ENCODE measurements at places on chromosomes 2 and 18.

DNA sequence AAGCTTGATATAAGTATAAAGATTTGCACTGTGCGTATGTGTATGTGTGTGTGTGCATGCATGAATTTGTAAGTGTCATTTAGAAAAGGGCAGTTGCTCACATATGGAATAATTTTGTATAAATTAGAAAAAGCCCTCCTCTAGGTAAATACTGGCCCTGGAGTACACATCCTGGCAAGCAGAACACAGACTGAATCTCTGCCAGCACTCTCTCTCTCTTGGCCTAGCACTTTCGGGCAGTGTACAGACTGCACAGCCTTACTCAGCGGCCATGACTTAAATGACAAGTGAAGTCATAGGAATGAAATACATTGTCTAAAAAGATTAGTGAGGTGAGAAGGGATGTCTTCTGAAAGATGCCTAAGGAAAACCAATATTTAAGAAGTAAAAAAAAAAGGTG is 214.1 kb downstream of the RDH14 start:
- no peak for DNase-seq

DNA sequence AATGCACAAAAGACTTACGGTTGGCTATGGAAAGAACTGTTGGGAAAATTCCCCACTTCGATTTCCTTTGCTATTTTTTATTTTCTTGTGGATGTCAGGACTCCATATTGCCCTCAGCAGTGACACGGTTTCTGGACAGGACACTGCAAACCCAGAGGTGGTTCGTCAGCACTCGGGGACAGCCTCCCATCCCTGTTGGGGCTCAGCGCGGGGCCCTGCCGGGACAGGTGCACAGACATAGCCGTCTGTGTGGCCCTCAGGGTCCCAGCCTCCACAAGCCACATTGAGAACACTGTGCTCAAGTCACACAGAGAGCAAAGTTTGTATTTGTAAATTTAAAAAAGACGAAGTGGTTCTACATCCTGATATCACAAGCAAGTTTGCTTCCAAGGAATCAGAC is 38.7 kb downstream of the MYT1L start:
- no peak for DNase-seq

DNA sequence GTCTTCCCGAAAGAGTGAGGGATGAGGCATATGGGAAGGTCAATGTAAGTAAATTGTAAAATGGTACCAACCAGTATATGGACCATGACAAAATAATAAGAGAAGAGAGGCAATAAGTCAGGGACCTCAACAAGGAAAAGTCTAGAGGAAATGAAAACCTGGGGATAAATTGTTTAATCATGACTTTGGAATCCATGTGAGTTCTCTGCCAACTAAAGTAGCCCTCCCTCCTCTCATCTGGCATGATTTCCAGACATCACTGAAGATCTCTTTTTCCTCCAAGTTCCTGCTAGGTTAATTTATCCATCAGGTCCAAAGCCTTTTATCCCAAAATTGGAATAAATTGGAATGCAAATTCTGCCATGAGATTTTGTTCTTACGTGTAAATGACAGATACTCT is 417.9 kb downstream of the NRXN1 start:
- DNase-seq: no peak

DNA sequence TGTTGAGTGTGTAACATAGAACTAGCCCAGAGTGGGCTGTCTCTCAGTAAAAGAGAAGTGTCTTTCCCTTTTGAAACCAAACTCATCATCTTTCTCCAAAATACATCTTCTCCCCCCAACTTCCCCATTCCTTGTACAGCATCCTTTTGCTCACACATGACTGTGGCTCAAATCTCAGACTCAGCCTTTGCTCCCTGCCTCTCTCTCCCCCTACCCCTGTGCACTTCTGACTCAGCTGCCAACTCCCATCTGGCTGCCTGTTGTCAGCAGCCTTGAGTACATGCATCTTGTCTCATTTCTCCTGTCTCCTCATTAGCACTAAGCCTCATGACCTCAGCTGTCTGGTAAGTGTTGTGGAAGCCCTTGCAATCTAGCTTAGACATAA is 18.1 kb upstream of the MGAT4A start:
- no peak for DNase-seq

DNA sequence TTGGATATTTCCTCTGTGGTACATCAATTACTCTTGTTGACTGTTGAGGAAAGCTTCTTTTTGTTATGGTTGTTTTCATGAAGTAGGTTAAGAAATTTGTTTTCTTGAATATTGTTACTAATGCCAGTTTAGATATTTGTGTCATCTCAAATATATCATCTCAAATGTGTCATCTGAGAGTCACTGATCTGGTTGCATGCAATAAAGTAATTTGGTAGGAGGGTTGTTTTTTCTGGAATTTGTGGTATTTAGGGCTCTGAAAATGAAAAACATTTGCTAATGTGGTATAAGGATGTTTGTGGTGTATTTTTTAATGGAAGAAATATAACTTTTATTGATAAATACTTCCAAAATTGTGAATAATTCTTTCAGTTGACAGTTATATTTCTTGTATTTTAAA is 117.7 kb downstream of the GREB1L start:
- no peak for DNase-seq

DNA sequence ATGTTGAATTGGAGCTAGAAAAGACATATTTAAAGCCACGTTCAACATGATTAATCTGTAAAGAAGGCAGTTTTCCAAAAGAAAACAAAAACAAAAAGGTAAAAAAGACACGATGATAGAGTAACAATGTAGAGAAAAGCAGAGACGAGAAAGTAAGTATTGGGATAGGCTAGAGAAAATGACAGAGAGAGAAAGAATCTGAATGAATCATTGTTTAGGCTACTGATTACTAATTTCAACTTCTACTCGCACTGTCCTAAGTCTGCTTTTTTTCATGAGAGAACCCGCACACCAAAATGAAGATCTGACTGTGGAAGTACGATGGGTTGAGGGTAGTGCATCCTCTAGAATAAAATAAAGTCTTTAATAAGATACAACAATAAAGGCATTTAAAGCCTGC is 1599.2 kb upstream of the TMEFF2 start:
- no peak for DNase-seq

- DNase-seq: no peak
These were observed 679 bp downstream of the RNF144A start for GRCh38 chr2:6917761-6918421.

- no peak for DNase-seq
These were observed 28.3 kb upstream of the INSIG2 start for GRCh38 chr2:118059919-118060478.

DNA sequence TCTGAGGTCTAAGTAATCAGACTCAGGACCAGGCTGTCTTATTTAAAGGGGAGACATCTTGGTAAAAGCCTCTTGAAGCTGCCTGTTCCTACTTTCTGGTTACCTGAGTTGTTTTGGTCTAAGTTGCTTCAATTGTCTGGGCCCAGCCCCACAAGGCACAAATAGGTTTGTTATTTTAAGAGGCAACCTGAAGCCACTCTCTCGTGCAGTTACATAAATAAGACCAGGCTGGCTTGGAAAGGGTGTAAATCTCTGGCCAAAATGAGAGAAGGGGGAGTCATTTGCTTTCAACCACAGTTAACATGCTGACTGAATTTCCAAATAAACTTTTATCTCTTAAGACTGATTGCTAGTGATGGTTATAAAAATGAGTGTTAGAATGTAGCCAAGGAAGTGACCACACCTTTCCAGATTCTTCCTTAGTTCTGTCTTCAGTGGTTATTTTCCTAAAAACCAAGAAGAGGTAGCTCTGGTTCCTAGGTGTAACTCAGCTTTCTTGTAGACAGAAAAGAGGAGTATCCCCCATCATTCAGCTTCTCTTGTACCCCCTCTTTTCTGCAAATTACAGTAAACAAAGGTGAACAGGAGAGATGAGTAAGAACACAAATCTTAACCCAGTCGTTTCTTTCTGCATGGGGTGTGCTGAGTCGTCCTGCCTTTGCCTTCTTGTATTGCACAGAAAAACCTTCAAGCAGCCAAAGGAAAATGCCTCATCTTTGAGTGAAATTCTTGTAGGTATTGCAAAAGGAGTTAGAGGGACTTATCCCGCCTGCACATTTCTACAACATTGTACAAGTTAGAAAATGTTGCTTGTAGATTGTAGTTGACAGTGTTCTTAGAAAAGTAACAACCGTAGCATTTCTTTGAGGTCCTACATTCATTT is 161.5 kb upstream of the NT5C1B start:
- DNase-seq: no peak

- no peak for DNase-seq
These were observed 24.3 kb upstream of the IKZF2 start for GRCh38 chr2:213175673-213176247.

DNA sequence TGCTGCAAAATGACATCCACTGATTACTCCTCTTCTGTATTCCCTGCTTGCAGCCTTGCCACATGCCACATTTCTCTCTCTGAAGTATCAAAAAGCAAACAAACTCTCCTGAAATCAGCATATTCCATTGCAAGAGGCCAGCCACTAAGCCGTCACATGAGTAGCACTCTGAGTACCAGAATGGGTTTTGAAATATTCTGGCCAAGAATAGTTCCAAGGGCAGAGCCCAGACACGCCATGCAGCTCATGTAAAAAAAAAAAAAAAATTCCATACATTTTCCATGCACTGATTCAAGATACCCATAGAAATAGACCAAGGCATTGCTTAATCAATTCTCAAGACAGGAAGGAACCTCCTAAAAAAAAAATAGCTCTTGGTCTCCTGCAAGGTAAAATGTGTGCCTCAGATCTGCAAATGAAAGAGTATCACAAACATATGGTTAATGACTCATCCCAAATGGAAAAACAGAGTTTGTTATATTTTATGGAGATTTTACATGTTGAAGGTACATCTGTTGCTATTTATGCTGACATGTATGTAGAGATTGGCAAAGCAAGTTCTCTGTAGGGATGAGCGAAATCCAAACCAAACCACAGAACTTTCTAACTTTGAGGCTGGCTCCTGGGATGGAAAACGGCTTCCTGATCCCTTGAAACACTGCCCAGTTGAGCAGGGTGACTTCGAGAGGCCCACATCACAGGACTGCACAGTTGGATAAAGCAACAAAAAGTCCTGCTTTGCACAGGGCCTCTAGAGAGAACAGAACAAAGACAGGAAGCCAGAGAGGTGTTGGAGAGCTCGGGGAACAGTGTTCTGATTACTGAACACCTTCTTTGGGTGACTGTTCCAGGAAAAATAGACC is 346.2 kb downstream of the ZNF521 start:
- no peak for DNase-seq

DNA sequence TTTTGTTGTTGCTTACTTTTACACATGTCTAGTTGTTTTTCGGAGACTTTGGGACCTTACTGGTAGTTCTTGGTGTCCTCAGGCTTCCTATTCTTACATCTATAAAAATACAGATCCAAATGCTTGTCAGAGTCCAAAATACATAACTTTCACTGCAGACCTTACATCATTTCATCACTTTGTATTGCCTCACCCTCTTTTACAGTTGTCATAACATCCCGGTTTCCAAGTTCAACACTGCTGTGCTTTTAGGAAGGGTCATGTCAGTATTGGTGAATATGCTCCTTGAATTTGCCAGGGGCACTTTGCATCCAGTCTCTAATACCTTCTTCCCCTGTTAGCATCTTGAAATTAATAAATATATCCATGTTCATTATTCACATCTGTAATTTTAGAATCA is 518.2 kb upstream of the RAB12 start:
- DNase-seq: no peak

DNA sequence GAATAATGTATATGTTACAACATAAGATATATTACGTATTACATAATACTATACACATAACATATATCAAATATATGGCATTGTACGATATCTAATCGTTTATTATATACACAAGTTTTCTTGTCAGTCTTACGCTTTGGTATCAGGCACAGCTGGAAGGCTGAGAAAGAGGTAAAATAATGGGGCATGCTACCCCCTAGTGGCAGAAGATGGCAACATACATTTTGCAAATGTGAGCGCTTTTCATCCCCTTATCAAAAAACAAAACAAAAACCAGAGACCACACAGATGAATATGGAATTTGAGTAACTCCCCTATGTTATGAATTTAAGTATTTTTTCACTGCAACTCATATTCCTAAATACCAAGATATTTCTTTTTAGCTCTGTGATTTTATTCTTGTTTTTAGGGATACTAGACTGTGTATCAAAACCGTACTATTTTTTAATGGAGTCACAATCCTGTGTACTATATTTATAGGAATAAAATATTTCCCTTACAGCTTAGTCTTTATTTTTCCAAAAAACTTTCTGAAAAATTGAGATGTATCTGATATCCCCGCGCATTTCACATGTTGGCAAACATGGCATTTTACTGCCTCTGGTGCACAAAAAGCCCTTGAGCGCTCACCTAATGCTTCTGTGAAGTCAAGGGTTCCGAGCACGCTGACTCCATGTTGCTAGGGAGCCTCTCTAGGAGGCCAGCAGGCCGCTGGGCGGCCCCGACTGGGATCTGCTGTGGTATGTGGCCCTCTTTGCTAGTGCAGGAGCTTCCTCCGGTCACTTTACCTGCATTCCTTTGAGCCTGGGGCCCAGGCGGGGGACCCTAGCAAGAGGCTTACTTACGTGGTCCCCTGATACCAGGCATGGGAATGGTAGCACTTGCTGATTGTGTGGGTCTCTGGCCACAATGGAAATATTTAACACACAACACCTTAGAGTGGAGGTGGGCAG is 62.5 kb downstream of the SLC4A3 start:
- peak; percentile 70 for DNase-seq

Data from small intestine (tissue), 16 donors.